CD4-positive, alpha-beta T cell treated with Interleukin-15 for 4 hours (primary cell): ENCODE measurements at places on chromosomes 2 and 18.

DNA sequence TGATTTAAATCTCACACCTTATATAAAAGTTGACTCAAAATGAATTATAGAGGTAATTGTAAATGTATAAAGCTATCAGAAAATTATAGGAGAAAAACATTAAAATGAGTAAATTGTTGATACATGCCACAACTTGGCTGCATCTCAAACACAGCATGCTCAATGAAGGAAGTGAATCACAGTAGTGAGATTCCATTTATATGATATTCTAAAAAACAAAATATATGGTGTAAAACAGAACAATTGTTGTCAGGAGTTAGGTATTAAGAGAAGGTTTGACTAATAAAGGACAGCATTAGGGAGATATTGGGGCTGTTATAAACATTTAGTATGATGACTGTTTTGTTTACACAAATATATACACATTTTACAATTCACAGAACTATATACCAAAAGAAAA lies 356.6 kb upstream of the CELF4 start:
- DNase-seq = no peak

DNA sequence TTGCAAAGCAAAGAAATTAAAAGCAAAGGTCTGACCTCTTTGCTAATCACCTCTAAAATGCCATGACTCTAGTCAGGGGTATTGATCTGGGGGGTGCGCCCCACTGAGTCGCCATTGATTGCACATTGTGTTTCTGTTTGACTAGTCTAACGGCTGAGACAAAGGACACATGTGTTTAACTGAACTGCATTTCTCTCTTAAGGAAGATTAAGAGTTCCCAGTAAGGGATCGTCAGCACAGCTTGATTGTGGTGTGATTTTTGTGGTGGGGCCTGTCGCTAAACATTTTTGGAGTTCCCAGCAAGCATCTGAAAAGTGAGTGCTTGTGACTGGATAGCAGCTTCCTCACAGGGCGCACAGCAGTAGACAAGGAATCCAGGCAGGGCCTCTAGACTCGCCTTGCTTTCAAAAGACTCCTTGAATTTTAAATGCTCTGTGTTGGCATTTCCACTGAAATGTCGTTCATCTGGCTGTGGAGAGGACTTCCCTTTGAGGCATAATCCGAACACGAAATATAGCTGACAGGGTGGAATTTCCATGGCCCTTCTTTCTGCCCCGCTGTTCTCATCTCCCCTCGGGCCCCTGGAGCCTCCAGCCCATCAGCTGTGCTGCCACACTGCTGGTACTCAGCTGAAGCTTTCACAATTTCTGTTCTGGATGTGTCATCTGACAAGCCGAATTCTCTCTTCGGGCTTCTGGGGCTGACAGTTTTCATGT lies 126.3 kb downstream of the FAM168B start:
- DNase-seq = no peak

DNA sequence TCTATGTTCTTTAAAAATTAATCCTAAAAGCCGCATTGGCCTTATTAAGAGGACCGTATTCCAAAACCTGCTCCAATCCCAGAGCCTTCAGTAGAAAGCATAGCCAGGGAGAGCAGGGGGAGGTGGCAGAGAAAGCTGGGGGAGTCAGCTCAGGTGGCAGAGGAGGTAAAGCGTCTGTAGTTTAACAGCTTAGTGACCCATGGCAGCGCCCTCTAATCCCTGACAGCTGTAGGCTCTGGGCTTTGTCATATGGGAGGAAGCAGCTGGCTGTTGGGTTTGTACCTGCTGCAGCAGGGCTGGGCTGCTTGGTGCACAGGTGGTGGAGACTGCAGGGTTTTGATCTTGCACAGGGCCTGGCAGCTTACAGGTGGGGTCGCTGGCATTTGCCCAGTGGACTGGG lies 50.6 kb downstream of the THNSL2 start:
- no peak for DNase-seq

GRCh38 chr18:45841765-45842442 lies 16.4 kb downstream of the SIGLEC15 start:
- DNase-seq = no peak

- no peak for DNase-seq
Observed at GRCh38 chr2:206974551-206974950, 35.2 kb downstream of the CPO start.

DNA sequence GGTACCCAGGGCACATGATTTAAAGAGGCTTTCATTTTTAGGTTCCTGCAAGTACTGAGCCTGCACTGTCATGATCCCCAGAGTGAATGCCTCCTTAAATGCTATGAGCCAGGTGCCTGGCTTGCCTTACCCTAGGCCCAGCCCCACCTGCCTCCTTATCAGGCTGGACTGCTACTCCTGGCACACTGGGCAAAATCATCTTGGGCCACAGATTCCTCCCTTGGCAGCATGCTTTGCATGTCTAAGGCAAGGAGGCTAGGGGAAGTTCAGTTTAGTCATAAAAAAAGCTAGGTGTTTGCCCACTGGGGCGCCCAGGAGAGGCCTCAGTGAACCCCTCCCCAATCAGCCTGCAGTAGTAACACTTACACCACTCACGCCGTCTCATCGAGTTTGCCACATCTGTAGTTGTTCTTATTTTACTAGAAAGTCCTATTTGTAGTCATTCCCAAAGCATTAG lies 45.1 kb downstream of the LBH start:
- no peak for DNase-seq

GRCh38 chr2:150169237-150169629 lies 318.2 kb downstream of the RND3 start:
- no peak for DNase-seq

GRCh38 chr2:66968946-66969345 lies 428.2 kb upstream of the ETAA1 start:
- no peak for DNase-seq

GRCh38 chr2:10331702-10332401 lies 29.1 kb downstream of the HPCAL1 start:
- peak; percentile 39 for DNase-seq

GRCh38 chr2:165627470-165627869 lies 158.0 kb downstream of the CSRNP3 start:
- DNase-seq = no peak

GRCh38 chr18:77906103-77906892 lies 656.6 kb downstream of the GALR1 start:
- no peak for DNase-seq

GRCh38 chr2:61909116-61909515 lies 3.6 kb downstream of the COMMD1 start:
- no peak for DNase-seq

DNA sequence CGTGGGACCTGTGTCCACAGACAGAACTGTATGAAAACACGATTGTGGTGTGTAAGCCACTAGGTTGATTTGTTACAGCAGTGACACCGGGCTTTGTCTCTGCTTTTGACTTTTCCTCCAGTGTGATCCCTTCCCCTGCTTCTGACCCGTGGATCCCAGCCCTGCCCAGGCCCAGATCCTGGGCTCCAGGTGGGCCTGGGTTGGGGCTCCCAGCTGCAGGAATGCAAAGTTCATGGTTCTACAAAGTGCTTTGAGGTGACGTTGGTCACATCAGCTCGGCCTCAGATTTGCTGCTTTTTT lies 26.8 kb downstream of the HPCAL1 start:
- no peak for DNase-seq

GRCh38 chr2:206814498-206814897 lies 49.1 kb downstream of the FASTKD2 start:
- DNase-seq = no peak
